ENCODE measurements at places on chromosomes 4 and X. TPM values are rescaled to one million over a fixed set of nuclear protein-coding genes. Genes with fewer than 3 reads are reported as not detected.

PF4V1 gene
- not detected for total RNA-seq

PPBP gene
- 1.2 TPM for total RNA-seq

ENPEP gene
- total RNA-seq = 0.64 TPM

CNKSR2 gene
- total RNA-seq = 1.0 TPM

ZAR1 gene
- not detected for total RNA-seq

PAGE2B gene
- total RNA-seq = not detected

MAGEB2 gene
- total RNA-seq = not detected

HTN1 gene
- total RNA-seq = not detected

GAGE12J gene
- not detected for total RNA-seq
